ENCODE measurements at places on chromosomes 4 and X.

GRCh38 chr4:57136281-57136680 is 26.1 kb upstream of the IGFBP7 start:
- no peak for DNase-seq

DNA sequence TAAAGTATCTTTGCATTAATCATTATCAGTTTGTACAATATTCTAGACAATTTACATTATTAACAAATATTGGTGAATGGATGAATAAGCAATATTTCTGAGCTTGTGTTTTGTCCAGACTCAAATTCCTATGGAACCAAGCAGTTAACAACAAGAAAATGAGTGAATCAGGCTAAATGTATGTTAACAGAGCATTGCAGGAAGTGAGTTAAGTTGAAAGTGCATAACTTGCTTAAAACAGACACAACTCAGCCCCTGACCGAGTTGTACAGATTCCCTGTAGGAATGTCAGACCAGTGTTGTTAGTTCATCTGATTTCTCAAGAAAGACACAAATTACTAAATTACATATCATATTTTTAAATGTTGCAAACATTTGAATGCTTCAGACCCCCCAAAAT is 23.7 kb upstream of the CSN1S1 start:
- DNase-seq: no peak

DNA sequence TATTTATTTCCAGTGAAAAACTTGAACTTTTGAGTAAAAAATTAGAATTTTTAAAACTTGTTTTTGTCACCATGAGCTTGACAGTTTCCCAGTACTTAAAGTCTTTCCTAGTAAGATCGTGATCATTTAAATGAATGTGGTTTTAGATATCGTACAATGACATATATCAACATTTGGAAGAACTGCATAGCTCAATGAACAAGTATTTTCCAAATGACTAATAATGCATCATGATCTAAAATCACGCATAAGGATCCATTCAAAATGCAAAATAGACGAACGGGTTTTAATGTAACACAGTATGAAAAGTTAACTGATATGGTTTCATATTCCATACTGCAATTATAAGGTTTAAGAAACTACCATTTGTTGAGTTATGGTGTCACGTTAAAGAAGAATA is 4.1 kb upstream of the NDNF start:
- no peak for DNase-seq

- no peak for DNase-seq
Measured at GRCh38 chr4:80133240-80133783, 60.3 kb upstream of the ANTXR2 start.

DNA sequence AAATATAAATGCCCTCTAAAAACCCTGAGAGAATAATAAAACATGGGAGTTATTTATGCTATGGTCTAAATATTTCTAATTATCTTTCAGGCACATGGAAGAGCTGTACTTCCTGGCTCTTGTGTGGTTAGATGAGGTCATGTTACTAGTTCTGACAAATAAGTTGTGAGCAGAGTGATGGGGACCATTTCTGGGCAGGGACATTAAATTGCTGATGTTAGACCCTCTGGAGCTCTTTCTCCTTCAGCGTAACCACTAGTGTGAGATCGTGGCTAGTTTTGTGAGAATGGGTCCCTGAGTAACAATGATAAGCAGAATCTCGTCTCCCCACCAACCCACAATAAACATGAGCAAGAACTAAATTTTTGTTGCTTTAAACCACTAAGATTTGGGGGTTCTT is 108.0 kb downstream of the MAML3 start:
- DNase-seq: no peak

- no peak for DNase-seq
Measured at GRCh38 chr4:24197955-24198354, 308.1 kb upstream of the PPARGC1A start.

- DNase-seq: no peak
Measured at GRCh38 chrX:46710425-46710824, 48.5 kb downstream of the SLC9A7 start.

DNA sequence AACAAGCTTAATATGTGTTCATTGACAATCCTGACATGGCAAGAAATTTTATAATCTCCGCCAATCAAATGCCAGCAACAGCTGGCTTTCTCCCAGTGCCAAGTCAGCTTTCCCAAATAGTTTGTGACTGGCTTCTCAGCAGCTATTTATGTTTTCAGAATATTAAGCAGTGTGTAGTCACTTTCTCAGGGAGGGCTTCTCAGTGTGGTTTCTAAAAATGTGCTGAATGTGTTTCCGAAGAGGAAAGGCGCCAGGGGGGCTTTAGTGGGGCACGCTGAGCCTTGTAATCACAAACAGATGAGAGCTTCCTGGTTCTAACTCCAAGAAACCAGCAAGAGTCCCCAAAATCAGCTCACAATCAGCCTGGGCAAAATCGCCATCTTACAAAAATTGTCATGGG is 258.7 kb upstream of the CPEB2 start:
- no peak for DNase-seq

Data from SK-N-DZ (cell line).